ENCODE measurements at places on chromosomes 4 and X.

- peak; percentile 20 for DNase-seq
These were observed 51.9 kb upstream of the USP9X start for GRCh38 chrX:41033299-41033698.

GRCh38 chr4:119543187-119543586 lies 85.4 kb downstream of the PDE5A start:
- DNase-seq = no peak

- peak; percentile 75 for DNase-seq
These were observed 20.3 kb downstream of the MEPE start for GRCh38 chr4:87853108-87853507.

DNA sequence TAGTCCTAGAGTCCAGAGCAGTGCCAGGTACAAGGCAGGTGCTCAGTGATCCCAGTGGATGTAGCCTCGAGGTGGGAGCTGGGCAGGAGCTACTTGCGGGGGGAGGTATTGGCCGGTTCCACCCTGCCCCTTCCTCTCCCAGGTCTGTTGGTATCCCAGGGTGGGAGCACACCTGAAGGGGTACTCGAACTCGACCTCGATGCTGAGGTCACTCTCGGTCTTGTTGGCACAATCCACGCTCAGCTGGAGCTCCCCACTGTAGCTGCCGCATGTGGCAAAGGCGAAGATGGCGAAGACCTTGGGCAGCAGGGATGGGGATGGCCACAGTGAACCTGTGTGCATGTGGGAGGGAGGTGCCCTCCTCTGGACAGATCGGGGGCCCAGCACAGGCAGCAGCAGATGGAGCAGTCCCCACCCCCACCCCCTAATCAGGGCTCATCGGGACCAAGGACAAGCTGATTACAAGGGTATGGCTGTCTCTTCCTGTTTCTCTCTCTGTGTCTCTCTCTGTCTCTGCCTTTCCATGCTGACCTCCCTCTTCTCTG lies 2.4 kb downstream of the SYP start:
- no peak for DNase-seq

- no peak for DNase-seq
These were observed 171.7 kb downstream of the AFAP1 start for GRCh38 chr4:7767966-7768365.
